ENCODE measurements at places on chromosomes 2 and 18.

- no peak for DNase-seq
Measured at GRCh38 chr2:219169930-219170654, at the start of gene SLC23A3. Gene SLC23A3 (minus strand): TSS chr2:219170029. CDS start chr2:219169984, 45 bp downstream.

- no peak for DNase-seq
Measured at GRCh38 chr2:192072778-192073177, 122.0 kb downstream of the TMEFF2 start.

- DNase-seq: no peak
Measured at GRCh38 chr2:168753765-168754329, 48.6 kb upstream of the NOSTRIN start.

DNA sequence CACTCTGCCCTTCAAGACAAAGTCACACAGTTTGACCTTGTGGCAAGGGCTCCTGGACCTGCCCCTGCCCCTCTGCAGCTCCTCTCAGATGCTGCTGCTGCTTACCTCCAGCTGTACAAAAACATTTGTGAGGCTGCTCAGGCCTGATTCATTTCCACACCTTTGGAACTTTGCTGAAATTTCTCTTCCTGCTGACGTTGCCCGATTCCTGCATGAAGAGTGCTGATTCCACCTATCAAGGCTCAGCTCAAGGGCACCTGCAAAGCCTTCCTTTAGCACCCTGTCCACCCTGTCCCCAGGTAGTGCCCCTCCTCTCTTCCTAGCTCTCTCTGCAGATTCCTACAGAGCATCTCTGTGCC is 738.3 kb upstream of the HS6ST1 start:
- DNase-seq: no peak

GRCh38 chr18:36127836-36128529 is 1.2 kb downstream of the SLC39A6 start:
- no peak for DNase-seq

DNA sequence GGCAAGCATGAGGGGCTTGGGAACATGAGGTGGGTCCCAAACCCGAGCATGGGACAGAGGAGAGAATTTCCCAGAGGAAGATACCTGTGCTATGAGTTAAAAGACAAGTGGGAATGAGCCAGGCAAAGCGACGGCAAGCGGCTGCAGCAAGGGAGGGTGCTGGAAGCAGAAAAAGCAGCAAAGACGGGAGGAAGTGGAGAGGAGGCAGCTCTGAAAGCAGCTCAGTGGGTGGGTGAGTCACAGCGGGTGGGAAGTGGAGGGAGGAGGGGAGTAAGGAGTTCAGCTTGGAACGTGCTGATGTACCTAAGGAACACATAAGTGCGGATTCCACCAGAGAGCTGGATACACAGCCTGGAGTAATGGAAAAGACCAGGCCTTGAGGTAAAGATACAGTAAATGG is 41.4 kb downstream of the THUMPD2 start:
- DNase-seq: peak; percentile 48

- no peak for DNase-seq
Measured at GRCh38 chr2:43084699-43085091, 141.7 kb downstream of the ZFP36L2 start.

- DNase-seq: peak; percentile 37
Measured at GRCh38 chr2:146927080-146927711, 917.6 kb upstream of the ACVR2A start.
